ENCODE measurements at places on chromosomes 11 and 22.
A peak's percentile ranks its signal among the peaks of the same experiment; 100 is the strongest.

DNA sequence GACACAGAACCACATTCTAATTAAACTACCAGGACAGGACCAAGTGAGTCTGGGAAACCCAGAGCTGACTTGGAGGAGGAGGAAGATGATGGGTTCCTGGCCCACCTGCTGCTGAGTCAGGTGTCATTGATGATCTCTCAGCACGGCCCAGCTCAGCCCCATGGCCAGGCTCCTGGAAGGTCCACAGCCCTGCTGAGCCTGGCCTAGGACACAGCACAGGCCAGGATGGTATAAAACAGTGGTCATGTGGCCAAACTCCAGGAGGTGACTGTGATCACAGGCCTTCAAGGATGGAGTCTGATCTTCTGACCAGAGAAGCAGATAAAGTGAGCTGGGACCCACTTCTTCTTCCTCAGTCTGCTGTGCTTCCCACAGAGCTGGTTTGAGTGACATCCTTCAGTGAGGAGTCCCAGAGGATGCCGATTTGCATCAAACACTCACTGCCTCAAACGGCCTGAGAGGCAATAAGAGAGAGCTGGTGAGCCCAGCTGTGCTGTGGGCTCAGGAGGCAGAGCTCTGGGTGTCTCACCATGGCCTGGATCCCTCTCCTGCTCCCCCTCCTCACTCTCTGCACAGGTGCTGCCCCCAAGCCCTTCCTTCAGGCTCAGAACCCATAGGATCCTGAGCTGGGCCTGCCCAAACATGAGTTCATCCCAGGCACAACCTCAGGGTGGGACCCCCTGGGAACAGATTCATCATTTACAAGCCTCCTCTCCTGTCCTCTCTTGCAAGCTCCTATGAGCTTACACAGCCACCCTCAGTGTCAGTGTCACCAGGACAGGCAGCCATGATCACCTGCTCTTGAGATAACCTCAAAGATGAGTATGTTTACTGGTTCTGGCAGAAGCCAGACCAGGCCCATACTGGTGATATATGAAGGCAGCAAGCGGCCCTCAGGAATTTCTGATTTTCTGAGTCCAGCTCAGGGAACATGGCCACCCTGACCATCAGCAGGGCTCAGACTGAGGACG, 37.7 kb upstream of the IGLL5 start:
- no peak for DNase-seq

- DNase-seq, result no peak
Measured at GRCh38 chr11:128688896-128689546, 4.9 kb upstream of the FLI1 start.

- DNase-seq, result no peak
Measured at GRCh38 chr11:64327375-64327774, 9.5 kb downstream of the PRDX5 start.

- DNase-seq, result peak; percentile 20
Measured at GRCh38 chr22:37077802-37078448, 26.4 kb downstream of the KCTD17 start.

DNA sequence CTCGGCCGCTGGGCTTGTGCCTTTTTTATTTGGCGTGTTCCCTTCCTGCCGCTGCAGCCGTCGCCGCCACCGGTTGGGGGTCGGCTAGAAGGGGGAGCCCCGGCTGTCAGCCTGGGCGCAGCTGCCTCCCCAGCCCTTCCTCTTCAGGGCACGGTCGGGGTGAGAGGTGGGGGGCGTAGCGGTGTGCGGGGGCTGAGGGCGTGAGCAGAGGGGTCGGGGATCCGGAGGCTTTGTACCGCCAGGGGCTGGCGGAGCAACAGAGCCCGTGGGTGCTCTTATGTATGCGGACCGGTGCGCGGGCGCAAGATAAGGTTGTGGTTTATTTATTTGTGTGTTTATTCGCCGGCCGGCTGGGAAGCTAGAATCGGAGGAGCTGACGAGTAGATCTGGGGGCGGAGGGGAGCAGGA, 477 bp downstream of the ZBTB16 start:
- DNase-seq, result no peak

GRCh38 chr22:43370036-43370435, 26.9 kb upstream of the SCUBE1 start:
- no peak for DNase-seq

GRCh38 chr11:131504199-131504949, 134.0 kb downstream of the NTM start:
- DNase-seq, result peak; percentile 41

Data from fibroblast of skin of right quadriceps (primary cell).